ENCODE measurements at places on chromosomes 2 and 18. TPM values are rescaled to one million over a fixed set of nuclear protein-coding genes. Genes with fewer than 3 reads are reported as not detected.

- DNase-seq = peak; percentile 42
Measured at GRCh38 chr2:109032229-109032820, 43.3 kb upstream of the EDAR start.

DNA sequence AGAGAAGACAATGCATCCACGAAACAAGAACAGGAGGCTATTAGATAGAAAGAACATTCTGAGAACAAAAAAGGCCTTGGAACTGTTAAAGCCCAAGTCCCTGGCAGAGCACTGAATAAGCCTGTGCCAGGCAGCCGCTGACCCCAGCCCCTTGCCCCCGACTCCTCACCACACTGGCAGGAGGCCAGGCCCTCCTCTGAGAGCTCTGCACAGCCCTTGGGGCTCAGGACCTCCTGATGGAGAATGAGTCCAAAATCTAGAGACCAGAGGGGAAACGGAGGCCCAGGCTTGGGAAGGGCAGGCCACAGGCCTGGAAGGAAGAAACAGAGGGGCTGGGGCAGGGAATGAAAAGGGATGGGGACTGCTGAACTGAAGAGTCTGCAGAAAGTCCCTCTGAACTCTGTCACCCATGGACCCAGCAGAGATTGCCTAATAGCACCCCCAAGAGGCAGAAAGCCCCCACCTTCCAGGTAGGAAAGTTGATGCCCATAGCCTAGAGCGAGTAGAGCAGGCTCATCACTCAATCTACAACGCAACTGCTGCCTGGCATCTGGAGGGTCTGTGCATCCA, 18.3 kb upstream of the TNS1 start:
- no peak for DNase-seq

The TTLL4 gene
- total RNA-seq = 7.4 TPM

DNA sequence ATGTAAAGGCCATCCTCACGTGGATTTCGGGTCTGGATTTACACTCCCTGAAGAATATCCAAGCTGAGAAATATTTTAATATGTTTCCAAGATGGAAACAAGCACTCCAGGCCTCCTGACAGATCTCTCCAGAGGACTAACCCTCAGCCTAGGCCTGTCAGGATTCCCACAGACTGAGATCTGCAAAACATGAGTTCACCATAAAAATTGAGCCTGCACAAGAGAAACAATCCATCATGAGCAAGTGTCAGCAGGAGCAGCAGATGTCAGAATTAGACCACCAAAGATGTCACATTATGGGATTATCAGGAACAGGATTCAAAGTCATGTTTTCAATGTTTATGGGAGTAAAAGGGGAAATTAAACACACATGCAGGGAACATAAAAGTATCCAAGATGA, 191.3 kb downstream of the TFCP2L1 start:
- no peak for DNase-seq

DNA sequence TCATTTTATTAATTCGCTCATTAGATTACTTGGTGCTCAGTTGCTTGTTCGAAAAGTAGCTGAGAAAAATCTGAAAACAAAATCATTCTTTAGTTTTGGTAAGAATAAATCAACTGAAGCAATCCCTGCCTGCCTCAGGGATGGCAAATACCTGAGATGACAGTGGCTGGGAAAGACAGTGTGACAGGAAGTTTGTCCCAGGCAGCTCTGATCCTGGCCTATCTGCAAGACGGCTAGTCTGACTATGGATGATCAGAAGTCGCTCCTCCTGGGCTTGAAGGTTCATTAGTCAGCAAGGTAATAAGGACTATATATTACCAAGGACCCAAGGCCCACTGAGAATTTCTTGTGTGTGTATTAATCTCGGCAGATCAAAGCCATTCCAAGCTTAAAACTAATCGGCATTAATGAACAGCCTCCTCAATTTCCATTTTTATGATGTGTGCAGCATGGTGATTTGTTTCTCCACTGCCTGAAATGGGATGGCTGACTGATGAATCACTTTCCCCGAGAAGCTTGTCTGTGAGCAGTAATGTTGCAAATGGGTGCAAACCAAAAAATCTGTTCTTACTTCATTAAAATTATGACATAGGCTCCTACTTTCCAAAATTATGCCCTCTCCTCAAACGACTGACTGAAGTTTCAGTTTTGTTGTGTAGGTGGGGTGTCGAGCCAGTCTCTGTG, 199.9 kb downstream of the ACTR3 start:
- no peak for DNase-seq

- no peak for DNase-seq
Measured at GRCh38 chr2:7073901-7074300, 156.7 kb downstream of the RNF144A start.

The TMEM214 gene
- total RNA-seq = 53.7 TPM

DNA sequence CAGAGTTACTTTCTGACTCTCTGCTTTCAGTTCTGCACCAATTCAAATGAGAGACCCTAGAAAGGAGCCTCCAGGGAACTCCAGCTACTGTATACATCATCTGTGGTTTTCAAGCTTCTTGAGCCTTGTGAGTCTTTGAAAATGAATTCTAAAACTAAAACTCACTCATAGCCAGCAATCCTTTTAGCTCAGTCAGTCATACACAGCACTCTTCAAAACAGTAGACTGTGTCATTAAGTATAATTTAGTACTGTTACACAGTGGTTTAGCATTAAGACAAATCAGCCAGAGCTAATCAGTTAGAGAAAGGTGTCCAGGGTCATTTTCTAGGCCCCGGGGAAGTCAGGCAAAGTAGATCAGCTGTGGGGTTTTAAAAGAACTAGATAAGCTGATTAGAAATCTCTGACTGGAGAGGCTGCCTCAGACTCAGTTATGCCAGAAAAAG, 322.1 kb upstream of the THUMPD2 start:
- no peak for DNase-seq

The NLRC4 gene
- total RNA-seq = 0.70 TPM

GRCh38 chr2:227117027-227117426, 47.0 kb downstream of the COL4A4 start:
- DNase-seq = no peak

The DIPK1C gene
- total RNA-seq = not detected

GRCh38 chr2:3954261-3954660, 250.9 kb downstream of the DCDC2C start:
- DNase-seq = no peak
